Omental fat pad (tissue), 4 donors: ENCODE measurements at places on chromosomes 7 and 10. TPM values are rescaled to one million over a fixed set of nuclear protein-coding genes. Genes with fewer than 3 reads are reported as not detected.

Gene ANXA8
- 183 TPM for total RNA-seq

DNA sequence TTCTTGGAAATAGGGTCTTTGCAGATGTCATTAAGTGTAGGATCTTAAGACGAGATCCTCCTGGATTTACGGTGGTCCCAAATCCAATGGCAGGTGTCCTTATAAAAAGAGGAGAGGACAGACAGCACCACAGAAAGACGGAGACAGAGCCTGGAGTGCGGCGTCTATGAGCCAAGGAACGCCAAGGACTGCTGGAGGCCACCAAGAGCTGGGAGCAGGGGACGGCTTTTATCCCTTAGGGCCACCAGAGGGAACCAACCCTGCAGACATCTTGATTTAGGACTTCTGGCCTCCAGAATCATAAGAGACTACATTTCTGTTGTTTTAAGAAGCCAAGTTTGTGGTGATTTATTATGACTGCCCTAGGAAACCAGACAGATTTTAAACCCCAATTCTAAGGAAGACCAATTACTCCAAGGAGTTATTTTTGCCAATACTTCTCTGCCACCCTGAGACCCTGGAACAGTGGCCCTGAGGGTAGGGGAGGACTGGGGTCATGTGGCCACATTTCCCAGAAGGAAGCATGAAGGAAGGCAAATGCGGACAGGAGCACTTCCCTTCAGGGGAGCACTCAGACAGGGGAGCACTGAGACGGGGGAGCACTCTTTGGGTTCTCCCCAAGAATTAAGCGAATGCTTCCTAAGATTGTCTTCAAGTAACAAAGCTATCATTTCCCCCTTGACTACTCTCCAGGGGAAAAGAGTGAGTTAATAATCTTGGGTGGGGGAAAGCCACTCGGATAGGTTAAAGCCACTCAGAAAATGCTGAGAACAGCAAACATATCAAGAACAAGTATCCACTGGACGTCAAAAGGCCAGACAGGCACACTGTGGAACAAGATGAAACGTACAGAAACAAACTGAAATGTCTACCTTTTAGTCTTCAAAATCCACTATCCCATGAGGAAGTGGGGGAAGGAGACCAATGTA is 67.5 kb downstream of the CHST15 start:
- no peak for DNase-seq

- no peak for DNase-seq
Observed at GRCh38 chr10:72784551-72785351, 92.8 kb downstream of the MCU start.

DNA sequence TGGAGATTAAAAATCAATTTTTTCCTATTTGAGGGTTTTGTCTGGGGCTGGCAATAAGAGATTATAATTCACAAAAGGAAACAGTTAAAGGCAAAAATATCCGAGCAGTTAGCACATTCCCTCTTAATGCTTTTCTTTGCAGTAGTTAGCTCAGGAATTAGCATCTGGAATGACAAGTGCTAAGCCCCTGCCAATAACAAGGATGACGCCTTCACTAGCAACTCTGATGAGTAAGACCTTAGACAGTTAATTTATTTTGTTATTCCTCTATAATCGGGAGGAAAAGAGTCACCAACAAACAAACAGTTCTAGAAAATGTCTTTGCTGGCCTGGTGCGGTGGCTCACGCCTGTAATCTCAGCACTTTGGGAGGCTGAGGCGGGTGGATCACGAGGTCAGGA is 151.3 kb downstream of the TRIL start:
- DNase-seq: no peak

DNA sequence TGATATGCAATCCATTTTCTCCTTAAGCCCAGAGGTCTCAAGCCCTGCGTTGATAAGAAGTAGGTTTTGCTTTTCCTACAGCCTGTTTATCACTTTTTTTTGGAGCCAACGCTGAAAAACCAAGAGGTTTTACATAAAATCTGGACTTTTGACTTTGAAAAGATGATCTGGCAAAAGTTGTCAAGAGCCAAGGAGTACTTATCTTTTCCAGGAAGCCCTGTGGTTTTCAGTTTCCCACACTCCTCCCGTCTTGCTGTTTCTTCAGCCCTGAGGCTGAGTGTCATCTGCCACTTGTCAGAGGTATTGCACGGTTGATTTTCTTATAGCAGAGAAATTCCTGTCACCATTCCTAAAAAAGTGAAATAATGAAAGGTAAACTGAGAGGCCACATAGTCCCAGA is 108.7 kb downstream of the TYW1 start:
- DNase-seq: no peak
